Adipocyte (in vitro differentiated cells): ENCODE measurements at places on chromosomes 2 and 18.

- peak; percentile 73 for DNase-seq
Observed at GRCh38 chr18:44079606-44080005, 601.1 kb upstream of the SETBP1 start.

- no peak for DNase-seq
Observed at GRCh38 chr2:16392647-16393499, 272.8 kb downstream of the CYRIA start.

GRCh38 chr2:192184349-192184748 is 10.4 kb downstream of the TMEFF2 start:
- no peak for DNase-seq

DNA sequence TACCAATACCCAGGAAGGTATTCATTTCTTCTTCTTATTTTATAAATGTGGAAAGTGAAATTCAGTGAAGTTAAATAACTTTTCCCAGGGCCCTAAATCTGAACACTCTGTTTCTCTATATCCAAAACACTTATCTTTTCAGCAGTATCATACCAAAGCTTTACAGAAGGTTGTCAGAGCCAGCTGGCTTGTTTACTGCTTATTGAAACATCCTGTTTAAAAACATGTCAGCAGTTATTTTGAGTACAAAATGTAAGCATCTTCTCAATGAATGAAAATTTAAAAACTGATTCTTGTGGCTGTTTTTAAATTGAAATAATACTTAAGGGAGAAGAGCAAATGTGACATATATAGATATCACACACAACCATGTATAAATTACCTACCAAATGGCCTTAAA is 11.3 kb upstream of the CDH19 start:
- DNase-seq, result no peak

GRCh38 chr18:41326311-41326710 is 628.7 kb upstream of the PIK3C3 start:
- DNase-seq, result peak; percentile 31

GRCh38 chr2:28624793-28625701 is 126.6 kb upstream of the PPP1CB start:
- no peak for DNase-seq

DNA sequence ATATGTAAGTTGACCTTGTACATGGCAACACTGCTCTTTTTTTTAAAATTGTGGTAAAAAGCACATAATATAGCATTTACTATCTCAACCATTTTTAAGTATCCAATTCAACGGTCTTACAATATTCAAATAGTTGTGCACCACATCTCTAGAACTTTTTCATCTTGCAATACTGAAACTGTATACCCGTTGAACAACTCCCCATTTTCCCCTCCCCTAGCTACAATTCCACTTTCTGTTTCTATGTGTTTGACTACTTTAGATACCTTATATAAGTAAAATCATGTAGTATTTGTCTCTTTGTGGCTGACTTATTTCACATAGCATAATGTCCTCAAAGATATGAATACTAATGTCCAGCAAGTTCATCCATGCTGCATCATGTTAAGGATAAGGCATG is 452.1 kb downstream of the TXNL1 start:
- no peak for DNase-seq

- DNase-seq, result no peak
Observed at GRCh38 chr2:230903231-230904150, 21.6 kb downstream of the GPR55 start.

DNA sequence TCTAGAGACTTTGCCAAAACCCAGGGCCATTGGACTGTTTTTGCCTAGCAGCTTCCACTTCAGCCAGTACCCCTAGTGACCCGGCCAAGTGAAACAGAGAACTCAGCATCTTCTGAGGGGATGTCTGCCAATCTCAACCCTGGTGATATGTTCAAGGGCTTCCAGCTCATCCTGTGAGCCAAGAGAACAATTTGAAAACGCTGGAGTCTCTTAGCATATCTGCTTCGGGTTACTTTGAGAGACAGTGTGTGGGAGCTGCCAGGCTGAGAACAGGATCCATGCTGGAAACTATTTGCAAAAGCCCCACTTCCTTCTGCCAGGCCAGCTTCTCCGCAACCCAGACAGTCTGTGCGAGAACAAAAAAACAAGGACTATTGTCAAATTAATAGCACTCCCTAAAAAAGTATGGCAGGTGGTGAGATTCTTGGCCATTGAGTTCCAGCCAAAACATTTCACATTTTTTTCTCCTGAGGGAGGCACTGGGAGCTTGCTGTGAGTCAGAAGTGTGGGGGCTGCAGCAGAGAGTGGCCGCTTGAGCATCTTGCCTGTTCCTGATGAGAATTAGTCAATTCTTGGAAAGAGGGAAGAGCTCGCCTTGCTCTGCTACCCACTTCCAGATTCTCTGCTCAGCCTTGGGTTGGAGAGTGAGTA is 395.6 kb upstream of the TRIB2 start:
- DNase-seq, result peak; percentile 81

DNA sequence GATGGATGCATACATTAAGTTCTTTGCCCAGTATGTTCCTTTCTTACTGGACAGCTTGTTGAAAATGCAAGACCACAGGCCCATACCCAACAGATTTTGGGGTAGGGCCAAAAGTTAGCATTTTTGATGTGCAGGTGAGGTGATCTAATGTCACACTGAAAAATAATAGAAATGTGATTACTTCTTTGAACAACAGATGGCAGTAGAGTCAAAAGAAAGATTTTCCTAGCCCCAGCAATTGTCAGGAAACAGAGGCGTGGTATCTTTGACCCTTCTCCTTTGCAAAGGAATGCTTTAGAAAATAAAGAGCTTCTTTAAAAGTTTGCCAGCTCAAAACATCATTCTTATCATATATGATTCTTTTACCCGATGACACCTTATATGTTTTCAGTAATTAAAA is 343.6 kb upstream of the SYT4 start:
- peak; percentile 74 for DNase-seq

- DNase-seq, result no peak
Observed at GRCh38 chr2:133849341-133849740, 281.1 kb upstream of the NCKAP5 start.

DNA sequence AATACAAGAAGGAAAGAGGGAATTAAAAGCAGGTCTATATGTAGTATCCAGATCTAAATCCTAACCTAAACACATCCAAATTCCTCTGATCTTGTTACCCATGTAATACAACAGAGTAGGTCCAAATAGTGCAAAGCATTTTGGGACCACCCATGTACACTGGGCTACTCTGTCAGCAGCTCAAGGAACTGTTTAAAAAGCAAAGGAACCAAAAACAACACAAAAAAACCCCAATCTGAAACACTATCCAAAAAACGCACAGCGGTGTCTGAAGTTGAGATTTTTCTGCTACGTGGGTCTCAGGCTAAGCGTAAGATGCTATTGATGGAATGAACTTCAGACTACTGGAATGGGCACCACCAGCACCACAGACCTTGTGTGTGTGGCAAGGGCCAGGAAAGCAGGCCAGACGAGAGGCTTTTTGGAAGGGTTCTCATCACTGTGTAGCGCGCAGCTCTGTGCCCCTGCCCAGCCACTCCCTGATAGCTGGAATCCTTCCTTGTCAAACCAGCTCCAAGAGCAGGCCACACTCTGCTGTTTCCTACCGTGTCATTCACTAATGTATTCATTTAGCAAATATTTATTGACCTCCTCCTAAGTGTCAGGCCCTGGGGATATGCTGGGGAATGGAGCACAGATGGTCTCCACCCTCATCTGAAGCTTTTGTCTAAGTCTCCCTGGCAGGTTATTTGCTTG is 101.4 kb downstream of the COLEC12 start:
- no peak for DNase-seq

- DNase-seq, result no peak
Observed at GRCh38 chr2:33029926-33030325, 83.2 kb downstream of the LTBP1 start.

DNA sequence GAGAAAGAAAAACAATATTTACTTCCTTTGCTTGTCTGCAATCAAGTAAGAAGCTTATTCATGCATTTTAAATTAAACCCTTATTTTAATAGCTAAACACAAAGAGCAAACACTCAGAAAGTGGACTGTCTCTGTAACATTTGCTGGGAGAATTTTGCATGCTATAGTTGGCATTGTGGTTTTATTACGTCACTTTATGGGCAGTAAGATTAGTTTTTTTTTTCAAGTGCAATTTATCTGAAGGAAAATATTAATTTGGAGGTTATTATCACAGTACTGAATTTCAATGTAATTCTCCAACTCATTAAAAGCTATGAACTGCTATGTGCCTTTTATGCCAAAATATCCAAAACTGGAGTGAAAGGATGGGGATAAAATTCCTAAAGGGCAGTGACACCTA is 103.3 kb downstream of the TMEFF2 start:
- DNase-seq, result peak; percentile 5

- no peak for DNase-seq
Observed at GRCh38 chr2:159744363-159744762, 32.1 kb downstream of the MARCHF7 start.

DNA sequence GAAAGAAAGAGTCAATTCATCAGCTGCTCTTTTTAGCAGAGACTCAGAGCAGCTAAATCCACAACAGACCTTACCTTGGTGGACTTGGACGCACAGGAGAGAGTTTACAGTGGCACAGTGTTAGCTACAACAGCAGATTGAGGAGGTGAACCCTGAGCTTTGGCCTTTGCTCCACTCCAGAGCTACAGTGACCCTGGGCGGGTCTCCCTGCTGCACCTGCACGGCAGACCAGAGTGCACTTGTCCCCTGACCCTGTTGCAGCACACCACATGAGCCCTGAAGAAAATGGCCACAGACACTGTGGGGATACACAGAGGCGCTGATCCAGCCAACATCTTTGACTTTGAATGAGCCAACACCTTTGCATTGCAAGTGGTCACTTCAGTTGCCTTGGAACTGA is 11.0 kb downstream of the SLC19A3 start:
- DNase-seq, result no peak

GRCh38 chr2:97712693-97713295 is 582 bp upstream of the ZAP70 start:
- no peak for DNase-seq

- peak; percentile 69 for DNase-seq
Observed at GRCh38 chr2:195658541-195658890, 1.5 kb downstream of the SLC39A10 start.

GRCh38 chr18:72697706-72698105 is 153.6 kb upstream of the CBLN2 start:
- no peak for DNase-seq

DNA sequence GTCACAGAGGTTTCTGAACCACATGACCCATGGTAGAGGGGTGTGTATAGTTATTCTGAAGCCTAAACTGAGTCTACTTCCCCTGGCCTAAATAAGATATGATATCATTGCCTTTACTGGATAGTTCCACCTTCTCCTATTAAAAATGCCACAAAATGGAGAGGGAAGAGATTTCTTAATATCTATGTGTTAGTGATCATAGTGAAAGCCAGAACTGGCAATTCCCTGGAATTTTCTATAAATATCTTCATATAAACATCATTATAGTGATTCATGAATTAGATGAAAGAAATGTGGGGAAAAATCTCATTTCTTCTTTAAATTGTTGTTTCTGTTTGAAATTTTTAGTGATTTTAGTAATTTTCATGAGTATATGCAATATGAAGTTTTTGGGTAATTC is 45.8 kb downstream of the TSHZ1 start:
- peak; percentile 2 for DNase-seq

DNA sequence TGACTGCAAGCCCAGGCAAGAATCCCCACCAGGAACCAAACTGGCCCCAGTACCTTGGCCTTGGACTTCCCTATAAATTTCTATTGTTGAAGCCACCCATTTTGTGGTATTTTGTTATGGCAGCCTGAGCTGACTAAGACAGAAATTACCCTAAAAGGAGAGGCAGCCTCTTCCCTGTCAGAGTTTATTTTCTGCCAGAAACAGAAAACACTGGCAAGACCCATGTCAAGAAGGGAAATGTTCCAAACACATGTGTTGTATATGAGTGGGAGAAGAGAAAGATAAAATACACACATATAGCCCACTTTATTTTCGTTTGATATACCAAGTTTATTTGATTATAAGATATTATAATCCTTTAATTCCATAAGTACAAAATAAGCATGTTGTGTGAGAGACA is 225.1 kb upstream of the FSHR start:
- DNase-seq, result no peak

GRCh38 chr2:228426502-228427216 is 245.2 kb upstream of the SPHKAP start:
- DNase-seq, result peak; percentile 42

DNA sequence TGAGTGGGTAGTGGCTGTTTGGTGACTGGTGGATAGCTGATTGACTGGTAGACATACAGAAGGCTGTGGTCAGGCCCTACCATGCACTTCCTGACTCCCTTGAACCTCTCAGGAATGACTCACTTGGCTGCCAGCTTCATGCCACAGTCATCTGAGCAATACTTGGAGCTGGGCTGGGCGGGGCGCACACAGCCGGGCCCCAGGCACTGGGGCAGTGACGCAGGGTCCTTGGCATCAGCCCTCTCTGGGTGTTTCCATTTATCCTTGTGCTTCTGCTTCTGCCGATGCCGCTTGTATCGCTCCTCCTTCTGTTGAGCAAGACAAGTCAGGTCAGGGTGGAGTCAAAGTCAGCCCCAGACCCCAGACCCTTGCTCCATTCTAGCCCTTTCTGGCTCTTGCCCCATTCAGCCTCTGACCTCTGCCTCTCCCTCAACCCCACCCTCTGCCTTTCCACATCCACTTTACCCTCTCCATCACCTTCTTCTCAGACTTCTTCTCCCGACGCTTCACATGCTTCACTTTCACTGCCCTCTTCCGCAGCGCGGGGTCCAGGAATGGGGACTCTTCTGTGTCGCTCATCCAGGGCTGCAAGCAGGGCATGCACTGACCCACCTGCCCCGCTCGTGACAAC is 3.0 kb upstream of the MBD1 start:
- no peak for DNase-seq
